ENCODE measurements at places on chromosomes 5 and 9. TPM values are rescaled to one million over a fixed set of nuclear protein-coding genes. Genes with fewer than 3 reads are reported as not detected.

GRCh38 chr5:166750376-166750775, 1541.1 kb upstream of the WWC1 start:
- no peak overlapping the region for H3K4me3 ChIP-seq
- H3K4me1 ChIP-seq = no peaks in the 10 kb centered on the region
- no peak for DNase-seq
- no peaks in the 10 kb centered on the region for H3K27me3 ChIP-seq
- H3K27ac ChIP-seq = no peak overlapping the region
- H3K36me3 ChIP-seq = no peaks in the 10 kb centered on the region

DNA sequence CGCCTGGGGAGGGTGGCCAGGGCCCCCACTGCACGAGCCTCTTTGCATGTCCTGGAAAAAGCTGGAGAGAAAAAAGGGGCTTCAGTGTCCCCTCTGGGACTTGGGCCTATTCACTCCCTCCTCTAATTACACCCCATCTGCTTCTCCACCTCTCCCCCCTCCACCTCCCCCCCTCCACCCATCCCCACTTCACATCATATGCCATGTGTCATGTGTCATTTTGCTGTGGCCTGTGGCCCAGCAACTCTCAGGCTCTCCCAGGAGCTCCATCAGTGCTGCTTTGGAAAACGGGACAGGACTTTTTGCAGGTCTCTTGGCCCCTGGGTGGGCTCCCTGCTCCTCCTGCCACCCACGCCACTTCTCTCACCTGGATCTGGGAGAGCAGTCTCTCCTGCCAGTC, 68.7 kb downstream of the NTNG2 start:
- DNase-seq = no peak
- no peaks in the 10 kb centered on the region for H3K36me3 ChIP-seq
- H3K27me3 ChIP-seq = peaks cover 6% of the 10 kb centered on the region
- H3K4me1 ChIP-seq = no peaks in the 10 kb centered on the region

The IL13 gene
- total RNA-seq = 36.6 TPM

DNA sequence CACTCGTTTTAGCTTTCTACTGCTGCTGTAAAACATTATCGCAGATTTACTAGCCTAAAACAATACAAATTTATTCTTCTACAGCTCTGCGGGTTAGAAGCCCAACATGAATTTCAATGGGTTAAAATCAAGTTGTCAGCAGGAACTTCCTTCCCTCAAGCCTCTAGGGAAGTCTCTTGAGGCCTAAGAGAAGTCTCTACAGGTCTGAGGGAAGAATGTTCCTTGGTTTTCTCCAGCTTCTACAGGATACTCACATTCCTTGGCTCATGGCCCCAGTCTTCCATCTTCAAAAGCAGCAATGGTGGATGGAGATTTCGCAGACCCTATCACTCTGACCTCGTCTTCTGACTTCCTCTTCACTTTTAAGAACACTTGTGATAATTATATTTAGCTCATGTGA, 21.6 kb upstream of the SSBP2 start:
- H3K27ac ChIP-seq = no peak overlapping the region
- no peak overlapping the region for H3K4me3 ChIP-seq
- H3K4me1 ChIP-seq = peaks cover 8% of the 10 kb centered on the region
- peaks cover 2% of the 10 kb centered on the region for H3K27me3 ChIP-seq

- DNase-seq = no peak
- H3K4me1 ChIP-seq = peaks cover 30% of the 10 kb centered on the region
- H3K4me3 ChIP-seq = peak overlapping the region; percentile 96
- no peaks in the 10 kb centered on the region for H3K27me3 ChIP-seq
Measured at GRCh38 chr9:35603506-35603985, 1.5 kb upstream of the TESK1 start.

DNA sequence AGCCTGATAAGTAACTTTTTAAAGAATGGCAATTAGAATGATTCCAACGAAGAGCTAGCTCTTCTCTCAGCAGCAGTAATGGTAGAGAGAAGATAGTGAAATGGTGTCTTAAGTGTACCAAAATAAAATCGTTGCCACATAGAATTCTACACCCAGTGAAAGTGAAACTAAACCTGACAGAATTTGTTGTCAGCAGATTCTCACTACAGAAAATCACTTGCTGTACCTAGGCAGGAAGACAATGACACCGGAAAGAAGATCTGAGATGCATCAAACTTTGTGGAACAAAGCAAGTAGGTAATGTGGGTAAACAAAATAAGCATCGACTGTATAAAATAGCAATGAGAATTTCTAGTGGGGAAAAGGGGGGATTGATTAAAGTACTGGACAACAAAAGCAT, 20.7 kb upstream of the EBF1 start:
- peaks cover 23% of the 10 kb centered on the region for H3K4me1 ChIP-seq
- H3K36me3 ChIP-seq = peaks cover 7% of the 10 kb centered on the region
- no peak for DNase-seq
- peak overlapping the region; percentile 50 for H3K4me3 ChIP-seq
- peaks cover 14% of the 10 kb centered on the region for H3K27me3 ChIP-seq

GRCh38 chr5:160293901-160294561, 18.3 kb downstream of the CCNJL start:
- H3K27me3 ChIP-seq = peaks cover 8% of the 10 kb centered on the region
- no peaks in the 10 kb centered on the region for H3K4me1 ChIP-seq
- DNase-seq = no peak
- no peak overlapping the region for H3K27ac ChIP-seq

The GBGT1 gene
- total RNA-seq = 3.9 TPM

DNA sequence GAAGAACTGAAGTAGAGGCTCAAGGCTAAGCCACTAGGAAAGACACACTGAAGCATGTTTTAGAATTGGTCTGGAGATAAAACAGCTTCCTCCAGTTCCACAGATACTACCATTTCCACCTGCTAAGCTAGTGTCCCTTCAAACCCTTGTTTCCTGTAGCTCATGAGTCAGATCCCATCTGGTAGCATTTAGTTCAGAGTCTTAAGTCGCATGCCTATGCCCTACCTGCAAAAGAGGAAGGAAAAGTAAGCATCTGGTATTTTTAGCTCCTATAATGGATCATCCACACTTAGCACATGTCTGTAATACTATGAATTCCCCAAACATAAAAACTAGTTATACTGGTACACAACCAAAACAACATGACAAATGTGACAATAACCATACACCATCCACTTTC, 92.1 kb downstream of the CDKN2A start:
- no peak for DNase-seq
- no peak overlapping the region for H3K27ac ChIP-seq
- peaks cover 6% of the 10 kb centered on the region for H3K36me3 ChIP-seq
- peaks cover 9% of the 10 kb centered on the region for H3K4me1 ChIP-seq

- no peak for DNase-seq
- no peak overlapping the region for H3K4me3 ChIP-seq
- no peak overlapping the region for H3K27ac ChIP-seq
- H3K4me1 ChIP-seq = no peaks in the 10 kb centered on the region
- H3K36me3 ChIP-seq = no peaks in the 10 kb centered on the region
Measured at GRCh38 chr5:116411101-116411571, 163.5 kb downstream of the SEMA6A start.

GRCh38 chr5:26192486-26192885, 845.9 kb downstream of the CDH9 start:
- H3K27me3 ChIP-seq = no peaks in the 10 kb centered on the region
- no peaks in the 10 kb centered on the region for H3K4me1 ChIP-seq
- H3K36me3 ChIP-seq = no peaks in the 10 kb centered on the region
- no peak overlapping the region for H3K4me3 ChIP-seq

- no peaks in the 10 kb centered on the region for H3K27me3 ChIP-seq
- H3K36me3 ChIP-seq = no peaks in the 10 kb centered on the region
- DNase-seq = no peak
- no peaks in the 10 kb centered on the region for H3K4me1 ChIP-seq
- no peak overlapping the region for H3K4me3 ChIP-seq
Measured at GRCh38 chr9:87451149-87451548, 46.5 kb upstream of the DAPK1 start.

DNA sequence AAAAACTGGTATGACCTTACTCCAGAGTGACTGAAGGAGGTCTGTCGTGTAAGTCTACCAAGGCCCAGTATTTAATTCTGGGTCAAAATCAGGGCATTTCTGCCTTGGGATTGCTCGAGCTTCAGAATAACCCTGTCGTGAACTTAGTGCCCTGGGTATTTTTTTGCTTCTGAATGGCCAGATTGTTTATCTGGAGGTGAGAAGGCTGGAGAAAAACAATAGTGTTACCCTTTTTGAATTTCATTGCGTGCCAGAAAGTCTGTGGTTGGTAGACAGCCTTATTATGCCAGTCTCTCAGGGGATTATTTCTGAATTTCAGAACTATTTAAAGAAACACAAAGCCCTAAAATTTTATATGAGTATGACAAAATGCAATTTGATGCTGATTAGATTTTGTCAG, 323.4 kb downstream of the CSNK1G3 start:
- no peak for DNase-seq
- H3K27me3 ChIP-seq = no peaks in the 10 kb centered on the region
- no peak overlapping the region for H3K27ac ChIP-seq
- H3K4me3 ChIP-seq = no peak overlapping the region
- no peaks in the 10 kb centered on the region for H3K4me1 ChIP-seq

DNA sequence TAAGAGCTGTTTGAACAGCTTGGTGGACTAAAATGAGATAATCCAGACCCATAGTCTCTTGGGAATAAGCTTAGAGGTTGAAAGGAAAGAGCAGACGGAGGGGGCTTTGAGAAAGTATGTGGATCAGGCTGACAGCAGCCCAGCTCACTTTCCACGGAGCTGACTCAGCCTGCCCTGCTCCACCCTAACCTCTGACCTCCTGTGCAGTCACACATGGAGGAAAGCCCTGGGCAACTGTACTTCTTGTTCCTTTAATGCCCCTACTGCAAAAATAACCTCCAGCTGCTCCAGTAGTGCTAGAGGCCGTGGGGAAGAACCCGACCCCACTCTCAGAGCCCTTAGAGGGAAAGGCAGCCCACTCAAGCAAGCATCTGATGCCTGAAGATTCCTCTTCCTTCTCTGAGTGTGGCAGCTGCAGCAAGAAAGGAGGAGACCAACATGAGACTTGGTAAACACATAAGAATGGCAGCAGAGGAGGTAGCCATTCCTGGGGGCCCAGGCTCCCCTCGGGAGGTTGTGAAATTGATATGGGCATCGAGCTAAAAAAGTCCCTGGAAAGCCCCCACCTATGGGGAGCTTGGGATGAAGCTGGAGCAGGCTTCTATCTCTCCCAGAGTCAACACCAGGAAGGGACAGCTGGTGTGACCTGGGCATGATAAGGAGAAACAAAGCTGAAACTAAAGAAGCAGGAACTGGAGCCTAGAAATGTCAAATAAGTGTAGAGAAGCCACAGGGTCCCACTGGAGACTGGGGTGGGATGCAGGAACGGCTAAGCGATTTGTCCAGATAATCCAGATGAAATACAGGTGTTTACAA, 204.3 kb downstream of the PIK3R1 start:
- H3K27ac ChIP-seq = no peak overlapping the region
- H3K4me1 ChIP-seq = peaks cover 21% of the 10 kb centered on the region
- DNase-seq = no peak
- H3K4me3 ChIP-seq = no peak overlapping the region
- H3K36me3 ChIP-seq = no peaks in the 10 kb centered on the region
- H3K27me3 ChIP-seq = no peaks in the 10 kb centered on the region

DNA sequence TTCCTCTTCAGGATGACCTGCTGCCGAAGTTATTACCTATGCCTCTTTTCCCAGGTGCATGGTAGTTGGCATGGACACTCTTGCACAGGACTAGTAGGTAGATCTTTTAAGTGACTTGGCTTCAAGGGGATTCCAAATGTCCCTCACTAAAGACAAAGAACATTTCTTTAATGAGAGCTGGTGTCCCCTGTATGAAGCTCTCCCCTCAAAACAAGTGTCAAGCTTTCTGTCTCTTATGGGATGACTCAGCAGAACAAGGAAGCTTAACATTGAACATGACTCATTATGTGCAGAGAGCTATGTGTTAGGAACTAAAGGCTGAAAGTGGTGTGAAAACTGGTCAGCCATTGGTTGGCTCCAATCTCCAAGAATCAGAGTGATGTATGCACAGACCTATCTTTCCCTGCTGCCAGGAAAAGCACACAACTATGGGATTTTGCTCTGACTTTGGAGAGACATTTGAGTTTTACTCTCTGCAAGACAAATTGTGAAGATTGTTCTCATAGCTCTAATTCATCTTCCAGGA, 120.5 kb downstream of the PRDM6 start:
- H3K4me3 ChIP-seq = no peak overlapping the region
- no peaks in the 10 kb centered on the region for H3K36me3 ChIP-seq
- H3K4me1 ChIP-seq = no peaks in the 10 kb centered on the region
- peaks cover 2% of the 10 kb centered on the region for H3K27me3 ChIP-seq

- DNase-seq = no peak
- peaks cover 53% of the 10 kb centered on the region for H3K4me1 ChIP-seq
- peaks cover 23% of the 10 kb centered on the region for H3K36me3 ChIP-seq
Measured at GRCh38 chr5:76717222-76718083, 1.5 kb downstream of the F2R start.

- no peaks in the 10 kb centered on the region for H3K27me3 ChIP-seq
- H3K4me3 ChIP-seq = no peak overlapping the region
- H3K36me3 ChIP-seq = no peaks in the 10 kb centered on the region
- peak; percentile 52 for DNase-seq
- H3K27ac ChIP-seq = no peak overlapping the region
Measured at GRCh38 chr5:136424835-136425584, 59.7 kb upstream of the TRPC7 start.

DNA sequence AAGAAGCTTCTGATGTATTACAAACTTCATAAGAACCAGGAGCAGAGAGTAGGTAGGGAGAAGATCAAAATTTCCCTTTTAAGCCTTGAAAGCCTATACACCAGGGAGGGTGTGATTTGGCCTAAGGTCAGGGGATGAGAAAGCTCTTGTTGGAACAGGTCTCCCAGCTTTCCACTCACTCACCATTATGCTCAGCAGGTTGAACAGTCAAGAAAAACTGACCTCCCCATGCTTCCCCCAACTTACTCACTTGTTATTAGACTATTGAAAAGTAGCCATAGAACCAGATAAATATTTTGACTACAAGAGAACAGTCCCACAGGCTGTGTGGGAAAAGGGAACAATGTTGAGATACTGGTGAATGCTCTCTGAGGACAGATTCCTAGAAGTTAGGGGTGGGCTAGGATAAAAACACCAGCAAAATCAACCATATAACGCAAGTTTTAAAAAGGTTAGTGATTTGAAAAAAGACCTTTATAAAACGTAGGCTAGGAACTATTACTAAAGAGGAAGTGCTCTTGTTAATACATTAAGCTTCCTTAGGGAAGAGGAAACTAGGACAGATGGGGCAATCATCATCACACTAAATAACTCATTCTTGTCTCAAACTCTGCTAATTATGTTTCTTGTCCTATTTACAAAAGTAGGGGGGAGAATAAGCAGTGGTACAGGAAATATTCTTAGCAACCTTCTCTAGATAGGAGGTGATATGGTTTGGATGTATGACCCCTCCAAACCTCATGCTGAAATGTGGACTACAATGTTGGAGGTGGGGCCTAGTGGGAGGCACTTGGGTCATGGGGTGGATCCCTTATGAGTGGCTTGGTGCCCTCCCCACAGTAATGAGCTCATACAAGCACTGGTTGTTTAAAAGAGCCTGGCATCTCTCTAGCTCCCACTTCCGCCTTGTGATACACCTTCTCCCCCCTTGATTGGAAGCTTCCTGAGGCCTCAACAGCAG, 31.0 kb downstream of the PCDHGC5 start:
- peaks cover 88% of the 10 kb centered on the region for H3K36me3 ChIP-seq
- peaks cover 31% of the 10 kb centered on the region for H3K4me1 ChIP-seq
- DNase-seq = no peak
- no peak overlapping the region for H3K27ac ChIP-seq
- H3K4me3 ChIP-seq = no peak overlapping the region

GRCh38 chr5:26121338-26121737, 917.0 kb downstream of the CDH9 start:
- no peaks in the 10 kb centered on the region for H3K4me1 ChIP-seq
- H3K27me3 ChIP-seq = no peaks in the 10 kb centered on the region
- H3K4me3 ChIP-seq = no peak overlapping the region
- DNase-seq = no peak

The CLIC3 gene
- total RNA-seq = 4.9 TPM
